ENCODE measurements at places on chromosomes 12 and 14.

- DNase-seq: no peak
Measured at GRCh38 chr12:106631150-106631549, 48.3 kb downstream of the RFX4 start.

GRCh38 chr14:59278111-59278510, 89.6 kb downstream of the DAAM1 start:
- no peak for DNase-seq

DNA sequence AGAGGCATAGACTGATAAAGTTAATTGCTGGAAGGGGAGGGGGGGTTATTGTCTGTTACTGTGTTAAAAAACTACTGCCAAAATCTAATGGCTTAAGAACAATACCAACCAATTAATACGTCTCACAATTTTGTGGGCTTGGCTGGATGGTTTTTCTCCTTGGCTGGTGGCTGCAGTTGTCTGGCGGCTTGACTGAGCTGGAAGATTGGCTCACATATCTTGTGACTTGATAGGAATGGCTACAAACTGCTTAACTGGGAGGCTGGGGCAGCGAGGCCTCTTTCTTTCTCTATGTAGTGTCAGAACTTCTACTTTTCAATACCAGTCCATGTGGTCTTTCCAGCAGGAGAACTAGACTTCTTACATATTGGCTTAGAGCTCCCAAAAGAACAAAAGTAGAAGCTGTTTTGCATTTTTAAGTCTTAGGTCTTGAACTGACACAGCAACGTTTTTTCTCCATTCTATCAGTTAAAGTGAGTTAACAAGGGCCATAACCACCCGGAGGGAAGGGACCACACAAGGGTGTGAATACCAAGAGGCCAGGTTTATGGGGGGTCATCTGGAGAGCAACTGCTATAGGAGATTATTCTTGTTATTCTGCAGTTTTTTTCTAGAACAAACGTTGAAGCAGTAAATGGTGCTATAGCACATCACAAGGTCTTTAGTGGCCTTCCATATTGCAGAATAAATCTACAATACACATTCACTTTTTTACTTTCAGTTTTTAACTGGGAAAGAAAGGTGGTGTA, 46.9 kb downstream of the ZDHHC17 start:
- DNase-seq: no peak

DNA sequence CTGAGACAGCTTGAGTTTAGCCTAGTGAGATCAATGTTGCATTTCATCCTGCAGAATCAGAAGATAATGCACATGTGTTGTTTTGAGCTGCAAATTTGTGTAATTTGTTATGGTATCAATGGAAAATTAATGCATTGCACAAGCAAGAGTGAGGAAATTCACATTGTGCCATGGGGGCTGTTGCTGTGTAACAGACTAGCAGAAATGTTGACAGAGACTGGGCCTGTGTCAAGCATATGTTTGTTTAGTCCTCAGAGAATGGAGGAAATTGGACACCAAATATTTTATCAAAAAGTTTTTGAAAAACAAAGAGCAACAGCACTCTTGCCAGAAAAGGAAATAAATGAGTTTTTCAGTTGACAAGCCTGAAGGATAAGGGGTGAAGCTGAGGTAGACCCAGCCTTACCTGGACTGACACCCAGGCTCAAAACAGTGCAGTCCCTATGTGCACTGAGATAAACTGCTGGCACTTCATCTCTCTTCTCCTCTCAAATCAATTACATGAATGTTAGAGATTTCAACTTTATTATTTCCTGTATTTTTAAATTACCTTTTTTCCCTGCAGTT, 1150.0 kb downstream of the FSCB start:
- DNase-seq: peak; percentile 50

- DNase-seq: no peak
Measured at GRCh38 chr12:50960130-50960529, 7.8 kb downstream of the HIGD1C start.

DNA sequence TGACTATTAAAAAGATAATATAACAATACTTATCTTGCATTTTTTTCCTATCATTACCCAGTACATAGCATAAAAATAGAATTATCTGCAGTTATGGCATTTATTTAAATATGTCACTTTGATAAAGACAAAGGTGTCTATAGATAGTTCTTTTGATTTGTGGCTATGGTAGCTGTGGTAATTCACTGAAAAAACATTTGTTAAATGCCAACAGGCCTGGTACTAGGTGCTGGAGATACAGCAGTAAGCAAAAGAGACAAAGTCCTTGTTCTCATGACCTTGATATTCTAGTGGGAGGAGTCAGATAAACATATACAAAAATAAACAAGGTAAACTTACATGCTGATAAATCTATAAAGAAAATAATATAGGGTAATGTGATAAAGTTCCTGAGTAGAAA, 44.7 kb downstream of the INSM2 start:
- no peak for DNase-seq

DNA sequence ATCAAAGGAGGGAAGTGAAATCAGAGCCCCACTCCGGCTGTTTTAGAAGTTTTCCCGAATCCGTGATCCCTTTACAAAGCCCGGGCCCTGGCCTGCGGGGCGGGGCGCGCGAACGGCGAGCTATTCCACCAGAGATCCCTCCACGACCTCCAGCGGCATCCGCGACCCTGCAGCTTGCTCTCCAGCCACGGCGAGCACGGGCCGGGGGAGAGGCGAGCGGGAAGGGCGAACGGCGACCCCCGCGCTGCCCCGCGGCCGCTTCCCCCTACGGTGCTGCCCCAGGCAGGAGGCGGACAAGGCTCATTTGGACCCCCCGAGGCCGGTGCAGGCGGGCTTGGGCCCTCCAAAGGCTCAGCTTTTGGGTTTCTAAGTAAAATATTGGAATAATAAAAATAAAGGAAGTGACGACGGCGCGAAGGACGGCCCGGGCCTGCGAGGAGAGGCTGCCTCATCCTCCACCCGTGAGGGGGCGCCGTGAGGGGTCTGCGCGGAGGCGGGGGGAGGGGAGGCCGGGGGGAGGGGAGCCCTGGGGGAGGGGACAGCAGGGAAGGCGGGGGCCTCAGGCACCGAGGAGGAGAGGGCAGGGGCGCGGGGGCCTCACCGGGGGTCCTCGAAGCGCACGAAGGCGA, 613 bp downstream of the SRSF9 start:
- DNase-seq: peak; percentile 57

DNA sequence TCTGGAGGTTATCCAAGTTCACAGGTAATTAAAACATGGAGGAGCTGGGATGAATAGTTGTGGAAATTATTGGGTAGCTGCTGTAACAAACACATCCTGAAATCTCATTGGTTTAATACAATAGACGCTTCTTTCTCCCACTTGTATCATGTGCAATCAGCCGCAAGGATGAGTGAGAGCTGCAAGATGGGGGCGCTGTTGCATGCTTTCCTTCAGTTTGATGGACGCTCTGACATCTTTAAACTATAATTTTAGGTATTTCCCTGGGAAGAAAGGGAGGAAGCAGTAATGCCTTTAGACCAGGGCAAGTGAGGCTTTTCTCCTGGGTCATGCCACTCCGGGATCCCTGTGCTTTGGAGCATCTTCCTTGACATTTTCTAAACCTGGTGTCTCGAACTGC, 178.7 kb downstream of the PAWR start:
- DNase-seq: no peak

DNA sequence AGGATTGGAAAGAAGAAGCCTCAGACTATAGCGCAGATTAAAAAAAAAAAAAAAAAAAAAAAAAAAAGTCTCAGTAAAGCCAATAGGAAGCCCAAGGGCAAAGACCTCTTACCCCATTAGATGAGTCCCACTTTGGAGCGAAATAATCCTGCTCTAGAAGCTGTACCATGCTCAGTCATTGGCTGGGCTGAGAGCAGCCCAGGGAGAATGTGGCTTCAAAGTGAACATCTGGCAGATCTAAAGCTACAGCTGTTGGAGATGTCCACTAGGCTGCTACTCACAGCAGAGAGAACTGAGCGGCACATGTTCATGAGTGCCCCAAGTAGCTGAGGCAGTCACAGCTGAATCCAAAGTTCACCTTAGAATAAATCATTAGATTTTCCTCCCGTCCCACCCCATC, 560.9 kb downstream of the MED13L start:
- DNase-seq: no peak

Data from NCI-H2171 treated with DMSO at 0.1 percent for 48 hours (cell line).